ENCODE measurements at places on chromosomes 4 and X. TPM values are rescaled to one million over a fixed set of nuclear protein-coding genes. Genes with fewer than 3 reads are reported as not detected.

NFKB1 gene
- 18.3 TPM for total RNA-seq

GSPT2 gene
- total RNA-seq: 5.2 TPM

HUWE1 gene
- total RNA-seq: 54.3 TPM

MGARP gene
- 11.3 TPM for total RNA-seq

SPIN2B gene
- 8.2 TPM for total RNA-seq

TSPAN6 gene
- total RNA-seq: 17.4 TPM

TMEM175 gene
- 15.9 TPM for total RNA-seq

SMIM14 gene
- 8.9 TPM for total RNA-seq

CYLC1 gene
- total RNA-seq: not detected

BST1 gene
- 9.4 TPM for total RNA-seq

FAM149A gene
- 3.2 TPM for total RNA-seq

MEPE gene
- not detected for total RNA-seq

IL13RA1 gene
- 24.7 TPM for total RNA-seq

SPANXD gene
- total RNA-seq: not detected

ZNF718 gene
- total RNA-seq: 2.9 TPM

NSDHL gene
- 55.8 TPM for total RNA-seq

NCAPG gene
- 28.2 TPM for total RNA-seq

CT45A2 gene
- not detected for total RNA-seq

SYNPO2 gene
- total RNA-seq: 0.45 TPM

SH3RF1 gene
- total RNA-seq: 12.3 TPM

RRH gene
- total RNA-seq: not detected

RHOH gene
- not detected for total RNA-seq

GASK1B gene
- 3.9 TPM for total RNA-seq

METTL14 gene
- total RNA-seq: 9.1 TPM

INTU gene
- 1.3 TPM for total RNA-seq

RASL11B gene
- total RNA-seq: 0.59 TPM

F8A3 gene
- 4.4 TPM for total RNA-seq

AWAT2 gene
- total RNA-seq: not detected

RPL36A gene
- 3,269 TPM for total RNA-seq

NXF2 gene
- total RNA-seq: not detected

GAB1 gene
- total RNA-seq: 4.6 TPM

GAGE1 gene
- not detected for total RNA-seq

EGF gene
- total RNA-seq: not detected

FGFBP2 gene
- not detected for total RNA-seq

NWD2 gene
- total RNA-seq: not detected

CENPVL1 gene
- not detected for total RNA-seq

GSX2 gene
- not detected for total RNA-seq

SMR3B gene
- not detected for total RNA-seq

PAGE4 gene
- not detected for total RNA-seq

ZNF518B gene
- 10.1 TPM for total RNA-seq

CT55 gene
- not detected for total RNA-seq

HS3ST1 gene
- not detected for total RNA-seq

PDE5A gene
- 77.8 TPM for total RNA-seq

OPN1MW2 gene
- total RNA-seq: not detected

CABS1 gene
- not detected for total RNA-seq

Measured in bronchus fibroblast of lung (primary cell).